ENCODE measurements at places on chromosomes 7 and 10.

DNA sequence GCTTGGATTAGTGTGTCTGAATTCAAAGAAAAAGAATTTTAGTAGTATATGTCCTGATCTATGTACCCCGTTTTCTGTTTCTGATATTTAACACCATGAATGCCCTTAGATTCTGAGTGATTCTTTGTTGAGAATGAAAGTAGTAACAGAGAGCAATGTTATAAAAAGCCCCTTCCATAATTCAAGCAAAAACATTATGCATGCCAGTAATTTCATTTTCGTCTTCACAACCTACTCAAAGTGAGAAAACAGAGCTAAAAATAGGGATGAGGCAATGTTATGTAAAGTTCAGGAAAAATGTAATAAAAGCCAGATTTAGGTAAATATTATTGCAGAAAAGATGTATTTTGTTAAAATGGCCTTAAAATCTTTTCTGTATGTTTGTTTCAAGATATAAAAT lies 28.1 kb downstream of the PTPRZ1 start:
- DNase-seq, result no peak

GRCh38 chr7:105444342-105444987 lies 55.7 kb upstream of the SRPK2 start:
- no peak for DNase-seq

DNA sequence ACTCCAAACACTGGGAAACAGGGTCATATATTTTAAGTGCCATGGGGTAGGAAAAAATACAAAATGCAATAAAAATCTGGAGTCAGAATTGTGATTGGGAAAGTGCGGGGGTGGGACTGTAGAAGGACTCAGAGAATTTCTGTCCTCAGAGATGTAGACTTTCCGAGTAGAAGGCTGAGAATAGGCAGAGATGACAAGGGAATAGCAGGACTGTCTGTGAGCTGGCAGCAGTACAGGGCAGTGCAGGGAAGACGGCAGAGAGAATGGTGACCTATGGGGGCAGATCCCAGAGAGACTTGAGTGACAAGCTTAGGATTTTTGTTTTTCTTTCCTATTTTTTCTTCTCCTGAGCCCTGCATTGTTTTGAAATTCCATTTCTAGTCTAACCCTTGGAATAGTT lies 127.6 kb downstream of the SLC16A9 start:
- DNase-seq, result peak; percentile 19

DNA sequence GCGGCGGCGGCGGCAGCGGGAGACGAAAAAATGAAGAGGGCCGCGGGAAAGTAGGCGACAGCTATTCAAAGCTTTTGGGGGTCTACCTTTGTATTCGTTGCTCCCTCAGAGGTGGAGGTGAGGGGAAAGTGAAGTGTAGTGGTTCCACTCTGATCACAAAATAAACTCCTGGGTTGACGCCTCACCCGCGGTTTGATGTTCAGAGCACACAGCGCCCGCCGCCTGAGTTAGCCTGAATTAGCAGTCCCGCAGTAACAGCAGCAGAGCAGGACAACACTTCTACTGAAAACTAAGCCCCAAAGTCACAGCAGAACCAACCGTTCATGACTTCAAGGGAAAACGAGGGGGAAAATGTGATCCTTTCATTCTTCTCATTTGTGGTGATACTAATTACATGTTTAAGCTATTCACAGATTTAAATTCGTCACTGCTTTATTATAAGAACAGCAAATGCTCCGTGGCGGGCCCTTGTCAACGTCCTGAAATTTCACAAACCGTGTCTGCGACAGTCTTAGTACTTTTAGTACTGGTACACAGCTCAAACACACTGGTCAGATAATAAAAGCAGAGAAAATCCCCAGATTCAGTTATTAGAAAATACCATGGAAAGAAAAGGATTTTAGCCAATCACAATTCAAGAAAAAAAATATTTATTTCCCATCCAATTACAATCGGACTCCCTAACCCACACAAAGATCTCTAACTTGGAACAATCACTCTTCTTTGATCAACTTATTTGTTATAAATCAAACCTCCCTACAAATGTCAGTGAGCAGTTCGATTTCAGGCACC lies 563 bp upstream of the JMJD1C start:
- peak; percentile 37 for DNase-seq

- DNase-seq, result no peak
Observed at GRCh38 chr10:64041989-64042490, 520.8 kb downstream of the REEP3 start.

DNA sequence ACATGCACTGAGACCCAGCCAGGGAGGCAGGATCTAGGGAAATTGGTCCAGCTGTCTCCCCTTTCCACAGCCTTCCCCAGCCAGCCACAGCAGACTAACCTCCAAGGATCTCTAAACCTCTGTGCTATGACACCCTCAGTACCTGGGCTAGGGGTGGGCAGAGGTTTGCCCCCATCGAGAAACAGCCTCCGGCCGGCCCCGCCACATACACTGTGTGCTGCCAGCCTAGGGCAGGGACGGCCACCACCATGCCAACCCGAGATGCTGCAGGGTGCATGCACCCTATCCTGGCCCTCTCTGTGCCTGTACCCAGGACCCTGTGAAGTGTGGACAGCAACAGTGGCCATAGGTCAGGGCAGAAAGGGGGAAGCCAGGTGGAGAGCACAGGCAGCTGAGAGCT lies 58.1 kb downstream of the PARP12 start:
- DNase-seq, result no peak
